Activated naive CD4-positive, alpha-beta T cell treated with anti-CD3 and anti-CD28 coated beads, Interleukin-2, amount 50 U/mL, for 16 hours (primary cell): ENCODE measurements at places on chromosomes 7 and 10.

GRCh38 chr10:103192089-103192450 is 1.0 kb downstream of the NT5C2 start:
- DNase-seq: no peak

- DNase-seq: no peak
These were observed 75.6 kb upstream of the TCERG1L start for GRCh38 chr10:131387018-131387529.

DNA sequence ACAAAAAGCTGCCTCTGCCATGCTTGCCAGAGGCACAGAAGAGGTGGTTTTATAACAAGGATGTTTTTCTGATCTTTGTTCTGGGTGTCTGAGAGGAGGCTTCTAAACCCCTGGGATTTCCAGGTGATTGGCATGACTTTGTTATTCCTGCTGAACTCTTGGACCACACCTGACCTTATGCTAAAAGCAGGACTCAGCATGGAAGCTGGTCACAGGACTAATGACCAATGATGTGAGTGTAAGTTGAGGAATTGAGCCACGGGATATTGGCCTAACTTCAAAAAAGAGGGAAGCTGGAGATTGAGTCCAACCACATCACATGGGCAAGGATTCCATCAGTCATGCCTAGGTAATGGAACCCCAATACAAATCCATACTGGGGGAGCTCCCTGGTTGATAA is 437.9 kb downstream of the POM121L12 start:
- DNase-seq: no peak

- DNase-seq: no peak
These were observed 48.6 kb downstream of the MCU start for GRCh38 chr10:72740528-72740927.
